Right ventricle myocardium inferior (tissue), 1 donor: ENCODE measurements at places on chromosomes 11 and 22. TPM values are rescaled to one million over a fixed set of nuclear protein-coding genes. Genes with fewer than 3 reads are reported as not detected.
A peak's percentile ranks its signal among the peaks of the same experiment; 100 is the strongest.

CHST1 gene
- total RNA-seq, result 3.2 TPM

RFPL2 gene
- total RNA-seq, result not detected

CARD10 gene
- 10.3 TPM for total RNA-seq

ADORA2A gene
- 4.3 TPM for total RNA-seq

BTG4 gene
- total RNA-seq, result not detected

CD3D gene
- not detected for total RNA-seq

BTBD18 gene
- not detected for total RNA-seq

- DNase-seq, result no peak
Observed at GRCh38 chr11:128297805-128298204, 289.6 kb downstream of the ETS1 start.

GRCh38 chr11:39367534-39367933 lies 2091.9 kb downstream of the LRRC4C start:
- DNase-seq, result no peak

- DNase-seq, result no peak
Observed at GRCh38 chr11:102330231-102330630, 12.9 kb downstream of the BIRC3 start.

DNA sequence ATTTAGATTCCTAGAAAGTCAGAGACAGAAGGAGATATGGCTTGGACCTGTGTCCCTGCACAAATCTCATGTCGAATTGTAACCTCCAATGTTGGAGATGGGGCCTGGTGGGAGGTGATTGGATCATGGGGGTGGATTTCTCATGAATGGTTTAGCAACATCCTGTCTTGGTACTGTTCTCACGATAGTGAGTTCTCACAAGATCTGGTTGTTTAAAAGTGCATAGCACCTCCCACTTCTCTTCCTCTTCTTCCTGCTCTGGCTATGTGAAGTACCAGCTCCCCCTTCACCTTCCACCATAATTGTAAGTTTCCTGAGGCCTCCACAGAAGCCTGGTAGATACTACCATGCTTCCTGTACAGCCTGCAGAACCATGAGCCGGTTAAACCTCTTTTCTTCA lies 27.6 kb upstream of the PAMR1 start:
- DNase-seq, result no peak

DNA sequence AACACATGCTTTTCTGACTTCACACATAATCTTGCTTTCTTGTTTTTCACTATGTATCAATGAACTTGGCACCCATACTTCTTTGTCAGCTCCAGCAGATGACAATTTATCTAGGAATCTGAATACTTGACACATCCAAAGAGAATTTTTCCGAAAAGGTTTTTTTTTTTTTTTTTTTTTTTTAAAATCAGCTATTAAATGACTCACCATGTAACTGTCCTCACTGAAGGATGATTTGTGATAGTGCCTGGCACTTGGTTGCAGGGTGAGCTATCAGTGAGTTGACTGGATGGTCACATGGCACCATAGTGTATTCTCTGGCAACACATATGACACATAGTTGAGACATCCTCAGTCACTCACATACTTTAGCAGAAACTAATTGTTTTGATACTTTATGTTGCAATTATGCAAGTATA lies 133.4 kb upstream of the E2F8 start:
- DNase-seq, result no peak

DNA sequence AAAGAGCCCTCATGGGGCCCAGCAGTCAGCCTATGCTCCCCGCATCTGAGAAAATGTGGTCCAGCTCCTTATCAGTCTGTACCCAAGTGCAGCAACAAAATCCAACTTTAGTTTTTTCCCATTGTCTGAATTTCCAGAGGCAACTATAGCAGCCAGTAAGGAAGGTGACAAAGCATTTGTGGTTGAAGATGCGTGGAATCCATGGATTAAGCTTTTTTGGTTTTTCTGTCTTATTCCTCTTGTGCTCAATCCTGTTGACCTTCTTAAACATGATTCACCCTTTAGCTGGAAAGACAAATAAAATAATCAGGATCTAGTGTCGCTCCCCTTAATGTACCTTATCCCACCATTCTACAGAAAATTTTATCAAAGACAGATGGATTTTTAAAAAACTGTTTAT lies 14.3 kb downstream of the GDPD4 start:
- no peak for DNase-seq

- DNase-seq, result peak; percentile 59
Observed at GRCh38 chr11:65390099-65390941, 3.9 kb downstream of the FRMD8 start.

DNA sequence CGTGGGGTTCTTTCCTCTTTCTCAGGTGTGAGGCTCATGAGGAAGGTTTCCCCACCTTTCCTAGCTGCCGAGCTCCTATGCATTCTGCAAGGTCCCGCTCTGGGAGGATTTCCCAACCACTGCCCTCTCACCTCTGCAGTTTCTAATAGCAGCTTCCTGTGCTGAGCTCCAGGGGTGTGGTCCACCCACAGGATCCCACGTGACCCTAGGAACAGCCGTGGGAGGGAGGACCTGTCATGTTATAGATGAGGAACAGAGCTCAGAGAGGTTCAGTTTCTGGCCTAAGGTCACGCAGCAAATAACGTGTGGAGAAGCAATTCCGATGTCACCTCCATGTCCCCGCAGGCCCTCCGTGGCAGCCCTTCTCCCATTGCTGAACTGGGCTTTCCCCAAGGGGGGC lies 38.5 kb downstream of the FLRT1 start:
- no peak for DNase-seq

- no peak for DNase-seq
Observed at GRCh38 chr11:61406067-61406466, 13.7 kb downstream of the TMEM216 start.

- DNase-seq, result no peak
Observed at GRCh38 chr11:2729841-2730240, 30.0 kb upstream of the KCNQ1OT1 start.

- no peak for DNase-seq
Observed at GRCh38 chr11:269146-269890, 8.9 kb upstream of the NLRP6 start.

GRCh38 chr11:122676638-122677037 lies 21.1 kb downstream of the UBASH3B start:
- no peak for DNase-seq

DNA sequence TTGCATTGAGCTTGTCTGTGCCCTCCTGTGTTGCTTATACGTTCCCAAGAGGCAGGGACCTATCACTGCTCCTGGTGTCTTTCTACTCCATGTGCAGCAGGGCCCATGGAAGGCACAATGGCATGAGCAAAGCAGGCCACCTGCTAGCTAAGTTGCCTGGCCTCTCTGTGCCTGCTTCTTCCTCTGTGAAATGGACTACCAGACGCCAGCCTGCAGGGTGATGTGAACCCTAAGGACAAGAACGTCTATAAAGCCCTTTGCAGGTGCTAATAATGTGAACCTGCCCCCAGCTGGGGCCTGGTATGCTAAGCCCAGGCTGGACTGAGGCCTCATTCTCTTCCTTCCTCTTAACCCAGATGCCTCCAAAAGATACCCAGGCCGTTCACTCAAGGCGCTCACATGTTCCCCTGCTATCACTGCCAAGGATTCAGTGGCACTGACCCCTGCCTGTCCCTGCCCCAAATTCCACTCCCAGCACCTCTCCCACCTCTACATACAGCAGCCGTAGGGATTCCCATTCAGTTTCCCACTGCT lies 4.0 kb downstream of the GUCD1 start:
- no peak for DNase-seq

GRCh38 chr22:38925571-38926041 lies 31.8 kb upstream of the APOBEC3A start:
- no peak for DNase-seq

DNA sequence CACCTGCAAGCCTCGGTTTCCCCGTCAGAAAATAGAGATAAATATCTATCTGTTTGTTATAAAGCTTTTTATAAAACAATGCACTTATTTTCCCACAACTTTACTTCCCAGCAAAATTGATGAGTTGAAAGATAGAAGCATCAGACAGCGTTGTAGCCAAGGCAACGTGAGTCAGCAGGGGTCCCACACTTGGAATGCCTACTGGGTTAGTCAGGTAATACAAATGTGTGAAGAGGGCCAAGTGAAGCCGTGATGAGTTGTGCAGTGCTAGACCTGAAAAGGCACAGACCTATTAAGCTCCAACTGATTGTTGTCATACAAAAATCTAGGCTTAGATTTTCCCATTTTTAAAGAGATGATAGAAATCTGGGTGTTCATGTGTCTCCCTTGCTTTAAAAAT lies 118.7 kb downstream of the PGR start:
- no peak for DNase-seq
